ENCODE measurements at places on chromosomes 12 and 14.

- DNase-seq, result no peak
Measured at GRCh38 chr14:19947413-19948090, 16.8 kb downstream of the OR4K1 start.

DNA sequence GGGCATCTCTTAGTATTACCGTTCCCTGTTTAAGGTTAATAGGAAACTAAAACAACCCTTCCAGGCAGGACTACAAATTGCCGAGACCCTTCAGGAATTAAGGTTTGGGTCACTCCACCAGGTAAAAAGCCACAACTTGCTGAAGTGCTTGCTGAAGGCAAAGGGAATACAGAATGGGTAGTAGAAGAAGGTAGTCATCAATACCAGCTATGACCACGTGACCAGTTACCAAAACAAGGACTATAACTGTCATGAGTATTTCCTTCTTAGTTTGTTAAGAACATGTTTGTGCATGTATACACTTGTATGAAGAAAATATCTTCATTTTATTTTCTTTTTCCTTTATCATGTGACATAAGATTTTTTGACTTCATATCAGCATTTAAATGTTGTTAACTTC lies 578.7 kb upstream of the FBXO33 start:
- DNase-seq, result no peak

DNA sequence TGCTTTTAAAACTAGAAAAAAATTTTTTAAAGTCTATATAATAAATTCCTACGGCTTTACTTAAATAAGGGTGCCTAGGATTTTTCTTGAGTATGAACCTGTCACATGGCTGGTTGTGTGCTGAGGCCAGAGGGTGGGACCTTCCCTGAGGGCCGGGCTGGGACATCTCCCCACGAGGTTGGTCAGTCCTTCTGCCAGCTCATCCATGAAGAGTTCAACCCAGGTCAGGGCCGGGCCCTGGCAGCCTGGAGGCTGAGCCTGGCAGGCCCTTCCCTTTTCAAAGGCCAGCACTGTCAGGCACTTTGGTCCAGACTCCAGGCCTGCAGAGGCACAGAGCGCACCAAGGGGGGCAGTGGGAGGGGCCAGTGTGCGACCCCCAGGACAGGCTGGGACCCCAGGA lies 31.7 kb downstream of the TNFAIP2 start:
- no peak for DNase-seq

DNA sequence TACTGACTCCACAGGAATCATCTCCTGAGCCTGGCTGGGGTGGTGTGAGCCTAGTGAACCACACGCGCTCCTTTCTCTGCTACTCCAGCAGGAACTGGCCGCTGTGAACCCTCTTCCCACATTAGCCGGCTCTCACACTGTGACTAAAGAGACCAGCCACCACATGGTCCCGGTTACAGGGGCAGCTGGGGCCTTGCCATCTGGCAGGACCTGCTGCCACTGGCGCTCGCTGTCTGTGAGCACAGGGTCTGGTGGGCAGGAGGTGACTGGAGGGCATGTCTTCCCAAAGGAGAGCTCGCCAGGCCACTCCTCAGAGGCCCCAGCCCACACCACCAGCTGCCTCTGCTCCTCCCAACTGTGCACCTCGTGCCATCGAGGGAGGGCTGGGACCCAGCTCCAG lies 99.3 kb downstream of the SINHCAF start:
- no peak for DNase-seq

DNA sequence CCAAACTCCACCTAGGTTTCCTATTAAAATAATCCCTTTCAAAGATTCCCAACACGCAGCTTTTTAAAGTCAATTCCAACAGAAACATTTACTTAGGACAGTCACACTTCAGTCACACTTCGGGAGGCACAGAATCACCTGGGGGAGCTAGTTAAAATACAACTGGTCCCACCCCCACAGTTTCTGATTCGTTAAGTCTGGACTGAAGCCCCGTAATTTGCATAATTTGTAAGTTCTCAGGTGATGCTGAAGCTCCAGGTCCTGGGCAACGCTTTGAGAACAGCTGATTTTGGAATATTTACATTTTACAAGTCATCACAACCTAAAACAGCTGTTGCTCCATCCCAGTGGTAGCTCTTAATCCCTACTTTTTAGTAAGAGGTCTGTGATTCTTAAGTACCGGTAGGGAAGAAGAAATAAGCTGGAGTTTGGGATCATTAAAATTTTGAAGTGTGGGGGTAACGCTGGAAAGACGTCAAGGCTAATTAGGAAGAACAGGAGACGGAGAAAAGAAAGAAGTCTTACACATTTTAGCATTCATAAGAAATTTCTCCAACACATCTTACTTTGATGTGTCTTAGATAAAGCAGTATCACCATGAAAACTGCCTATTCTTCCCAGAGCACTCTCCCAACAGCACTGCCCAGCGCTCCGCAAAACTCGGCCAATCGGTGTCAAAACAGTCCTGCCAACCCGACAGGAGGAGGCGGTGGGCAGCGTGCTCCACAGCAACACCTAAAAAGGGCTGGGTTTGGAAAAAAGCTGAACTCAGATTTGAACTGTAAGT lies 1.1 kb downstream of the IPO8 start:
- DNase-seq, result no peak

DNA sequence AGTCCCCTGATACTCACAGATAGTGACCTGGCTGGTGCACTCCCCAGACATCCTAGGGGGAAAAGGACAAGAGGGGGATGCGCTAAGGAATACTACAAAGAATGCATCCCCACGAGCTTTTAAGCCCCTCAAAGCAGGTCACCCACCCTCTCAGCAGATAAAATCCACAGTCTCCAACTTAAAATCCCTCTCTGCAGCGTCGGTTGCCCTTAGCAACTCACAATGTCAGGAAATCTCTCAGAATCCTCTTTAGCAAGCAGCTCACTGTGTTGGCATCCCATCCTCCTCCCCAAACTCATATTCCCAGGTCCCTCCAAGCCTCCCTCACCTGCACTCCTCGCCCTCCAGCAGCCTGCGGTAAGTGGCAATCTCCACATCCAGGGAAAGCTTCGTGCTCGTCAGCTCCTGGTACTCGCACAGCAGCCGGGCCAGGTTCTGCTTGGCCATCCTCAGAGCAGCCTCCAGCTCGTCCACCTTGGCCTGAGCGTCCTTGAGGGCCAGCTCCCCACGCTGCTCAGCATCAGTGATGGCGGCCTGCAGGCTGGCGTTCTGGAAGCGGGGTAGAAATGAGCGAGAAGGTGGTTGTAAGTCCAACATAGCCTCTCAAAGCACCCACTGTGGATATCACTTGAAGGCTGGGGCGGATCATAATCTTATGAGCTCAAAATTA lies 5.5 kb upstream of the KRT79 start:
- no peak for DNase-seq

DNA sequence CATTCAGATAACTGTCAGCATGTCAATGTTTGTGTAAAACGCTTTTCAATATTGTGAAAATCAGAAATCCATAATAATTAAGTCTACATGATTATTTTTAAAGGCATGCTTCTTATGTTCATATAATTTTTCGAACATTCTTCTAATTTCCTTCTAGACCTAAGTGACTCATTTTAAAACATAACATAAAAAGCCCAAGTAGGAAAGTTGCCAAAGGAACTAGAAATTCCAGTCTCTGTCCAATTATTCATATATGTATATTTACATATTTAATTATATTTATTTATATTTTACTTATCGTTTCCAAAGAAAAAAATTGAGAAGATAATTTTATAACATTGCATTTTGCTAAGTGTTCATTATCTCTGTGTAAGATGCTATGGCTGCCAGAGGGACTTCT lies 110.4 kb downstream of the TMTC1 start:
- DNase-seq, result no peak

GRCh38 chr14:76261371-76261811 lies 109.7 kb downstream of the GPATCH2L start:
- no peak for DNase-seq

- no peak for DNase-seq
Measured at GRCh38 chr12:122862110-122862634, 26.9 kb downstream of the HIP1R start.

DNA sequence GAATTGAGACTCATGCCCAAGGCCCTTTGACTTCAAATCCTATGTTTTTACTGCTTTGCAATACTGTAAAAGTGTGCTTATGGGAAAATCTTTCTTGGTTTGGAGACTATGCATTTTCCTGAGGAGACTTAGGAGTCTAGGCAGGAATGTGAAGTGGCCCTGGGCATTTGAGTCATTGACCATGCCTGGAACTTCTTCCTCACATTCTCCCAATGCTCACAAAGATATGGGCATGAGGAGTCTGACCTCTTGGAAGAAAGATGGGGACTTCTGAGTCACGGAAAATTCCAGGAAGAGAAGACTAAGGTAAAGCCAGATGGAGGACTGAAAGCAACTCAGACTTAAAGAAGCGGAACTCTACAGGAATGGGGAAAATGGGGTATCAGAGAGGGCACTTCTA lies 38.2 kb upstream of the ZNF641 start:
- DNase-seq, result no peak

DNA sequence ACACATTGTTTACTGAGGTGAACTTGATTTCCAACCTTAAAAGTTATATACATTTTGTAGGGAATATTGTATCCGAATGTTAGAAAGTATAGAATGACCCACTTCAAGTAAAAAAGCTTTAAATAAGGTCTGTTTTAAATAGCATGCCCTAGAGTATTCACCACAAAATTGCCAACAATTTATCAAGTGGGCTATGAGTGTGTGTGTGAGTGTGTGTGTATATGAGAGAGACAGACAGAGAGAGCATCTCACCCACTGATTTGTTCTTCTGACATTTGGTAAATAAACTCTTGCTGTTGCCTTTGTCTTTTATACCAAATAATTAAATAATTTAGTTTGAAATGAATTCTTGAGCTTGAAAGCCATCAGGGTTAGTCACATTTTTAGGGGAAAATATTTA lies 29.8 kb upstream of the RAP1B start:
- no peak for DNase-seq

DNA sequence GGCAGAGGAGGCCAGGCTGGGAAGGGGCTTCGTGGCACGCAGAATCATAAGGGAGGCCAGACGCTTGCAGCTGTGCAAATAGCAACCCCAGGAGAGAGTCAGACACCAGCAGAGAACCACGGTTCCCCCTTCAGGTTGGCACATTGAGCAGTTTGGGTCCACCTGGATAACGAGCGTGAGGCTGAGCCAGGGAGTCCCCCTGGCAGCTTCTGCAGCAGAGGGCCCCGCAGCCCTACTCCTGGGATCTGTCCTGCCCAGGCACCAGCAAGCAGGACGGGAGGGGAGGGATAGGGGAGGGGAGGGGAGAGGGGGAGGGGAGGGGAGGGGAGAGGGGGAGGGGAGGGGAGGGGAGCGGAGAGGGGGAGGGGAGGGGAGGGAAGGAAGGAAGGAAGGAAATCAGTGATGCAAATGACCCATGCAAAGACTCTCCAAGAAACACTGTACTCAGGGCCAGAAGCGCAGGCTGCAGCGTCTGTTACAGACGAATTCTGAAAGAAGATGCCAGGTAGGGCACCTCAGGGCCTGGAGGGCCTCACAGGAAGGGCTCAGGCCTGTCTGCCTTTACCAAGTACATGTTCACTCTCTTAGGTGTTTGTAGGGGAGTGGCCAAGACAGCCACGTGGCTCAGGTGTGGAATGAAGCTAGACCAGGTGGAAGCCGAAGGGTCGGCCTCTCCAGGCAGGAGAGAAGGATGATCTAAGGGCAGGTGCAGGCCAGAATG lies 32.3 kb upstream of the MMP17 start:
- DNase-seq, result no peak

DNA sequence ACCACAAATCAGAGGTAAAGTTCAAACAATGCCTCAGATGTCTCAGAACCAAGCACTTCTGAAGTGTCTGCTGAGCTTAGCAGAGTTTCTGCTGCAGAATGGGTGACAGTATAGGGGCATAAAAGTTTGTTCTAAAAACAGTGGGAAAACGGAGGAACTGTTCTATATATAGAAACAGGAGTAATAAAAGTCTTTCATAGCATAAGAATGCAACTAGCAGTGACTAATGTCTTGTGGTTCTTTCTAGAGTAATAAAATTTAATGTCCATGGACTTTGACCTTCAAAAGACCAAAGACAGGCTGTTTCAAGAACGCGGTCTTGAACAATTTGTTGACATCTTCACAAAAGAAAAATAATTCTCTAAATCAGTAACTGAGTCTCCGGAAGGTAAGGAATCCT lies 107.5 kb upstream of the FAR2 start:
- no peak for DNase-seq

GRCh38 chr12:5577741-5578140 lies 145.8 kb downstream of the NTF3 start:
- DNase-seq, result no peak

DNA sequence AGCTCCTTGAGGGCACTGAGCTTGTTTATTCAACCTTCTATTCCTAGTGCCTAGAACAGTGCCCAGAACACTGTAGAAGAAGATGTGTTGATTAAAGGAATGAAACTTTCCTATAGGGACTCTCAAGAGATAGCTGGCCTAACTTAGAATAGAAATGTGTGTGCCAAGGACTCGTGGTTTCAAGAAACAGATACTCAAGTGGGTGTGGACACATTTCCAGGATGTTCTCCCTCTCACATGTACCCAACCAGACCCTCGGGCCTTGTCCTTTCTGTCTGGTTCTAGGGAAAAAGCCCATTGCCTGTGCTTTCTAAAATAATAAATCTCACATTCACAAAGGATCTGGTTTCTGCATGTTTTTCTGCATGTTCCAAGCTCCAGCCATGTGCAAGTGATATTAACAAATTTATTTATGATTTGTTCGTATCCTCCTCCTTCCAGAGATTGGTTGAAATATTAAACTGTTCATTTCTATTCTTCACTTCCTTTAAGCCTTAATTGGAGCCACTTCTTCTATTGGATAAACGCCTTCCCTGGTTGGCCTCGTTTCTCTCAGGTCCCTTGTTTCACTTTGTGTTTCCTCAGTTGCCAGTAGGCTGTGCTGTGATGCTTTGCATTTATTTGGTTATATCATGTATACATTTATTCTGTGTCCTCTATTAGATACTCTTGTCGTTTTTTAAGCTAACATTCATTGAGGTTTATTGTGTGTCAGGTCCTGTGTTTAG lies 89.8 kb downstream of the CRADD start:
- no peak for DNase-seq

- DNase-seq, result no peak
Measured at GRCh38 chr12:5377997-5378592, 53.8 kb upstream of the NTF3 start.

DNA sequence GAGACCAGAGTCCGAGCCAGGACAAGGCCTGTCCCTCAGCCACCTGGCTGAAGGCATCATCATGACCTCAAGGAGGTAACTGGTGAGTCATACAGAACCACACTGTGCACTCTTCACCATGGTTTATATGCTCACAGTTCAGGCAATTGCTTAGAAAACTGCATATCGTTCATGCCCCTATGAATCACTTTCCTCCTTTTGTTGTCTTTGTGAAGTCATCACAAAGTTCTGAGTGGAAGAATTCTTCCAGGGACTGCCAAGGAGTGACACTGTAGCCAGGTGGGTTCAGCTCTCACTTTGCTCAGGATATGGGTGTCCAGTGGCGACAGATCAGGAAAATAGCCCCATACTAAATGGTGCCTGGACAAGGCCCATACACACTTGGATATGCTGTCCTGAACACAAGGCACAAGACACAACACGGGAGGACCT lies 92.5 kb downstream of the DPF3 start:
- DNase-seq, result no peak

- DNase-seq, result no peak
Measured at GRCh38 chr12:94062796-94063635, 85.4 kb upstream of the PLXNC1 start.

- no peak for DNase-seq
Measured at GRCh38 chr12:51722431-51722830, 126.1 kb downstream of the FIGNL2 start.

- DNase-seq, result no peak
Measured at GRCh38 chr12:1318327-1319031, 275.9 kb downstream of the FBXL14 start.

Measured in esophagus squamous epithelium (tissue), 5 donors.